ENCODE measurements at places on chromosomes 5 and 9.

- no peak for DNase-seq
Measured at GRCh38 chr5:172156541-172156994, 31.5 kb downstream of the STK10 start.

GRCh38 chr5:105639511-105639910 is 2031.2 kb downstream of the EFNA5 start:
- no peak for DNase-seq

DNA sequence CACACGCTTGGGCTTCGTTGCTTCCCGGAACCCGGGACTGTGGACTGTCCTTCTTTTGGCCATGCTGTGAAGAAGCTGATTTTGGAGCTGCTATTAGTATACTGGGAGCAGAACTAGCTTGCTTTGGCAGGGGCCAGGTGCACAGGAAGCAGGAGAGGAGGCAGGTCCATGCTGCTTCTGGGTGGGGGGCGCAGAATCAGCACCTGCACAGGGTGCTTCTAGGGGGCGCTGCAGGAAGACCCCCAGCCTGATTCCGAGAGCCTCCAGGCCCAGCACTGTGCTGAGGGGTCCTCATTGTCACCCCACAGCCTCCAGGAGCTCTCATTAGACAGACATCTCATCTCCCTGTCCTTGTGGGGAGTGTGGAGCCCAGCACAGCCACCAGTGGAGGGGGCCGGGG is 252.6 kb upstream of the IRX4 start:
- DNase-seq, result no peak

- DNase-seq, result no peak
Measured at GRCh38 chr5:115810761-115811160, 5.7 kb downstream of the CDO1 start.

DNA sequence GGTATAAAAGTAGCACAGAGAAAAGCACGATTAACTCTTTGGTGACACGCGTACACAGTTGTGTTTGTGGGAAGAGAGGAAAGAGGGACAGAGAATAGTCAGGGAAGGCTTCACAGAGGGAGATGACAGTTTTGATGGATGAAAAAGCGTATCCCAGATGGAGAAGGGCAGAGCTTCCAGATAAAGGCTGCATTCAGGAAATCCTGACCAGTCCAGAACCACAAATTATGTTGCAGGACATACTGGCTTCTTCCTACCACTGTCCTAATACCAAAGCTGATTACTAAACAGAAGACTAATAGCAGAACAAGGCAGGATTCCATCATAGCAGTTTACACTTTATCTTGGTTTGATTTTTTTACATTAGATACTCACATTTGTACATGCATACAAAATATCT is 34.5 kb downstream of the SLC31A2 start:
- no peak for DNase-seq

DNA sequence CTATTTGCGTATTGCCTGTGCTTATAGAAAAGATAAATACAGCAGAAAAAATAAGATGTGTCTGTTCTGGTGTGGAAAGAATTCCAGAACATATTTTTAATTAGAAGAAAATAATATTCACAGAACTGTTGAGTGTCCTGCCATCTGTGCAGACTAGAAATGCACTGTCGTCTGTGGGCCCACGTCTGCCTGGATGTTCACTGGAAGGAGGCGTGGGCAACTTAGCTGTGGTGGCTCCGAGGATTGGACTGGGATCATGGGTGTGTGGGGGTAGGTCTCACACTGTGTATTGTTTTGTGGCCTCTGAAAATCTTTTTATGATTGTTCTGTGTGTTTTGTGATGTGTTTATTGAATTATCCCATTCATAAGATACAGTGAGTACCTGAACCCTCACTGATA is 126.0 kb upstream of the CACNA1B start:
- no peak for DNase-seq

DNA sequence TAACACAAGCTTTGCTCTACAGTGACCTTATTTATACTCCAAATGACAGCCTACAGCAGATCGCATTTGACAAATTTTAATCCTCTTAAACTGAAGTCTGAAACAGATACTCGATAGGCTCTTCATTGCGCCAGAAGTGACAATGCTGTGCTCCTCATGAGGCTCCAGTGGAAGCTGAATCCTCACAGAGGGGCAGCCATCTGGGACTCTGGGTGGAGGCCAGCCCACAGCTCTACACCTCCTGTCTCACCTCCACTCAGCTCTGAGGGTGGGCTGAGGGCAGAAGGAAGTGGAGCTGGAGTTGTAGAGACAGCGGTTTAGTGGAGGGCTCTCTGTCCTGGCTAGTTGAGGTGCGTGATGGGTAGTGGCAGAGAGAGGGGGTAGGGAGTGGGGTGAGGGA is 283.3 kb upstream of the ANKRD55 start:
- DNase-seq, result no peak

GRCh38 chr5:169408731-169409130 is 107.8 kb upstream of the SLIT3 start:
- no peak for DNase-seq

GRCh38 chr9:114503522-114504340 is 1.5 kb downstream of the WHRN start:
- DNase-seq, result no peak

- no peak for DNase-seq
Measured at GRCh38 chr9:34552606-34552981, 29.8 kb upstream of the ENHO start.

DNA sequence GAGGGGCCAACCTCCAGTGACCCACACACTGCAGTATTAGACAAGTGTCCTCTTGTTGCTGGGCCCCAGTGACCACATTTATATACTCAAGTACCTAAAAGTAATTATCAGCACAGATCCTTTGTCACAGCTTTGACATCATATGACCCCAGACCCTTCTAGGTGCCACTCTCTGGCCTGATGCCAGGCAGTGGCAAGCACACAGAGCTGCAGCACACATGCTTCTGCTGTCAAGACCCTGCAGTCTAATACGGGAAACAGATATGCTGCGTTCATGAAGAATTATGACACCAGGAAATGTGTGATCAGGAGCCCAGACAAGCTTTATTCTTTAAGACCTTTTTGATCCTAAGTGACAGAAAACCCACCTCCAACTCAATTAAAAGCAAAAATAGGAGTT is 63.8 kb upstream of the AFAP1L1 start:
- no peak for DNase-seq

DNA sequence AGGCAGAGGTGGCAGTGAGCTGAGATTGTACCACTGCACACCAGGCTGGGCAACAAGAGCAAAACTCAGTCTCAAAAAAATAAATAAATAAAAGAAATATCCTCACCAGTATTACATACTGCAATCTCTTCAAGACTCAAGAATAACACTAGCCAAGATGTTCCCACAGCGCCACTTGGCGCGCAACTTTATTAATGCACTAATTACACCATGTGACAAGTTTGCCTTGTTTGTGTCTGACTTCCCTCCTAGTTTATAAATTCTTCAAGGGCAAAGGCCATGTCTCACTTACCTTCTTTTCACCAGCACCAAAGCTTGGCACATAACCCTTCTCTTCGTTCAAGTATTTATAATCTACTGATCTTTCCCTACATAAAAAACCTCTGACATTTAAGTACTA is 4.8 kb downstream of the SKP1 start:
- DNase-seq, result no peak

DNA sequence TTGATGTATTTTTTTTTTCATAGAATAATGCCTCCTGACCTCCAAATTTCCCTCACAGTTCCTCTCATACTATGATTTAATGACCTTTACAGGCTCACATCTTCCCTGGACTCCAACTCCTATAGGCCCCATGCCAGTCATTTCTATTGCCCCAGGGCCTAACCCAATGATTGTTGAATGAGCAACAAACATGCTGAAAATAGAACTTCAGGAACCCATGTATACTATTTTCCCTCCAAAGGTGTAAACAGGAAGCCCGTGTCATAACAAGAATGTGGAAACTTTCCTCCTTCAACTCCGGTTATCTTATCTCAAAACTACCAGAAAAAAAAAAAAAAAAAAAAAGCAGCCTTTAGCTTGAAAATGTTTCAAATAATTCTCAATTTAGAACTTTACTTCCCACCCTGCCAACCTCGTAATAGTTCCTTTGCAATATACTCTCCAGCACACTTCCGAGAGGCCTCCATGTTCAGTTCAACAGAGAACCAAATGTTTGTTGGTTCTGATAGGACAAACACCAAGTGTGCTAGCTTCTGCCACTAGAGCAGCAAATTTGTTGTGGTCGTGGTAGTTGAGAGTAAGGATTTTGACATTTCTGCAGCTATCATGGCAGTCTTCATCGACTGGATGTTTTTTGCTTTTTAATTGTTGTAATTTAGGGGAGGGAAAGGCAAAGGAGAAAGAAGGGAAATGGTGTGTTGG is 25.8 kb downstream of the TRPM6 start:
- no peak for DNase-seq

GRCh38 chr9:126152622-126153362 is 173.8 kb upstream of the MVB12B start:
- DNase-seq, result no peak

- no peak for DNase-seq
Measured at GRCh38 chr5:107968998-107969397, 298.3 kb upstream of the EFNA5 start.

DNA sequence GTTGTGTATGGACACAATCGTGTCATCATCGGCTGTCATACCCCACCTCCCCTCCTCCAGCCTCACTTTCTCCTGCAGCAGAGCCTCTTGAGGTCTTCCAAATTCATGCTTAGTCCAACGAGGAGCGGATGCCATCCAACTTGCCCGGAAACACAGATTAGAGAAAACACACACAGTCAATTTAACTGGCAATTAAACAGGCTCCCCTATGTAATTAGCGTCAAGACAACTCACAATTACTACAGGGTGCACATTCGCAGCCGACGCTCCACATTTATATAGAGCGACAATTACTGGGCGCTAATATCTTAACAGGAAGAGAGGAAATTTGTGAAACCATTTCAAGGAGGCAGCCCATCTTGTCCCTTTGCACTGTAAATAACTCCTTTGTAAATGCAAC is 86.0 kb upstream of the ZNF618 start:
- no peak for DNase-seq

- no peak for DNase-seq
Measured at GRCh38 chr5:134949316-134949715, 18.4 kb upstream of the CATSPER3 start.

- no peak for DNase-seq
Measured at GRCh38 chr5:141362719-141363118, 1.2 kb upstream of the PCDHGA5 start.

GRCh38 chr5:5456858-5457257 is 34.4 kb downstream of the ICE1 start:
- no peak for DNase-seq

DNA sequence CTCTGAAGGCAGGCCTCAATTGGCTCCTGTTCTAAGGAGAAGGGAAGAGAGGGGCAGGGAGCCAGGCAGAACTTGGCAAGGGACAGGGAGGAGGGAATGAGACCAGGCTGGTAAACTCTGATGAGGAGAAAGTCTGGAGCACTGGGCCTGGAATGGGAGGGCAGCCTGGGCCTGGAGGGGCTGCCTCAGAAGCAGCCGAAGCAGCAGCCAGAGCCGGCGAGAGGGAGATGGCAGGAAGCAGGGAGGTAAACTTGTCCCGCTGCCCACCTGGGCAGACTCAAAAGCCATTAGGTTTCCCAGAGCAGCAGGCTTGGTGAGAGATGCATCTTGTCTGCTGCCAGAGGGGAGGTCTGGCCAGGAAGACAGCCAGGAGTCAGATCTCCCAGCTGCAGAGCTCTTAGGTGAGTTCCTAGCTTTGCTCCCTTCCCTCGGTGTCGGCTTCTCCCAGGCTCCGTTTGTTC is 37.0 kb upstream of the CRB2 start:
- DNase-seq, result no peak

All from stimulated activated CD4-positive, alpha-beta T cell treated with anti-CD3 and anti-CD28 coated beads, Interleukin-15, amount 100 ng/mL, for 48 hours (primary cell).